ENCODE measurements at places on chromosomes 3 and 15.

DNA sequence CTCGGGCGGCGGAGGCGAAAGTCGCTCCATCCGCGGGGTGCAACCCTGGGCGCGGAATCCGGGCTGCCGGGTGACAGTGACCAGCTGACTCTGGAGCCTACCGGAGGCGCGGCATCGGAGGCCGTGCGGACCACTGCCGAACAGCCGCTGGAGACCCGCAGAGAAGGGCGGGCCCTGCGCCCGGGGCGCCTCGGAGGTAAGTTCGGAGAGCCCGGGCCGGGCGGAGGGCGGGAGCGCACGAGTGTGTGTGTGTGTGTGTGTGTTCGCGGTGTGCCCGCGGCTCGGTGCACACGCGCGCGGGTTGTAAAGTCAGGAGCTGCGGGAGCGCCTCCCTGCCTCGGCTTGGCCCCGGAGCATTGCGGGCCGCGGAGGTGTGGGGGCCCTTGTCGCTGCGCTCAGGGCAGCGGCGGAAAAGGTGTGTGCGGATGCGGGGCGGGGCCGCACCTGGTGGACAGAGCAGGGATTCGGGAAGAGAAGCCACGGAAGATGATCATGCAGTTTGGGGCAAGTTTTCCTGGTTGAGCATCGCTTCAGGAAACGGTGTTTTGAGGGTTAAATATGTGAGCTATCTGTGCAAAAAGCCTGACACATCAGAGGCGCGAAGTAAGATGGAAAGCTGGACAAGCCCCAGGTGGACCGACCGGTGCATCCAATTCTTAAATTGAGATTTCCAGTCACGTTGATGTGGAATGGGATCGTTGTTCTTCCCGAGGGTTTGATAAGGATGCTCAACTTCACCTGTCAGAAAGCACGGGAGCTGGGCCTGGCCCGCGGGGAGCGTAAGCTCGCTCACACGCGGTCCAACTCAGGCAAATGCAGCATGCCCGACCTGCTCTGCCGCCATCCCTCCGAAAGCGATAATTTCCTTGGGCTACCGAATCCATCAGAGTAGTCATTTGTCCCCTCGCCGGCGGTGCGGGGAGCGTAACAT, 474 bp downstream of the MINAR1 start:
- DNase-seq, result no peak

- DNase-seq, result no peak
These were observed 552.6 kb upstream of the GOLIM4 start for GRCh38 chr3:168648321-168648720.

GRCh38 chr3:11803977-11804892, 42.5 kb downstream of the TAMM41 start:
- no peak for DNase-seq

DNA sequence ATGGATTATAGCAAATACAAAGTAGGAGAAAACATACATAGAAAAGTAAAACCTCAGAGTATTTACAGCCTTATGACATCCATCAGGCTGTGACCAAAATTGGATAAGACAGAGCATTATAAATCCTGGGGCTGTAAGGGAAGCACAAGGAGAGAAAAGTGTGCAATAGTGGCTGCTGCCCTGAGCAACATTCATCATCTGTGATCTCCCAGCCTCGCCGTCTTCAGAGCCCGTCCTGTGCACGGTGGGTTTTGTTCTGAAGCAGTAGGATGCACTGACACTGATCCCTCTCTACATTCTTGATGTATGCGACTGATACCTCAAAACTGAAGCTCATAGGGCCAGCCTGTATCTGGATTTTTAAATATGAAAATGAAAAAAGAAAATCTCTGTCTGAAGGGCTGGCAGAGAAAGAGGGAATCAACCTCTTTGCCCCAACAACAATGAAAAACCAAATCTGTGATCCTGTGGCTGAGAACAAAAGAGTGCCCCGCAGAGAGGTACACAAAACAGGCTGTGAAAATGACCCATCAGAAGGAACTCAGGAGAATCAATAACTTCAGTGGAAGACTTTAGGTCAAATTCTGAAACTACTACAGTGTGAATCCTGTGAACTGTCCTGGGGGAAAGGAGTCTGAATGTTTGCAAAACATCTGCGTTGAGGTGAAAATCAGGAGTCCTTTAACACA, 8.2 kb upstream of the RTP4 start:
- no peak for DNase-seq

DNA sequence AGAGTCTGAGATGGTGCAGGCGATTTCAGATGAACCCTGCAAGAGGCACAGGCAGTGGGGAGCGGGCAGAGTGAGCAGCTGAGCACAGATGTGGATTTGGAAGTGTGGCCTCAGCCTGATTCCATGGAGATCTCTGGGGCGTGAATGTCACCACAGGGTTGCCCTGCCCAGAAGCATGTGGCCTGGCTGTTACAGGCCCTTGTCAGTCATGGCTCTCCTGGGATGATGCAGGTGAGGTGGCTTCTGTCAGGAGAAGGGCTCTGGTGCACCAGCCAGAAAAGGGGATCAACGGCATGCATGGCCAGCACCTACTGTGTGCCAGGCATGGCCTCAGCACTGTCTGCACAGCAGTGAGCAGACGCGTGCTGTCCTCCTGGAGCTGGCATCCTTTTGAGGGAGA, 11.9 kb downstream of the HDAC11 start:
- DNase-seq, result no peak

- DNase-seq, result no peak
These were observed 3.2 kb upstream of the RPL14 start for GRCh38 chr3:40453933-40454332.

DNA sequence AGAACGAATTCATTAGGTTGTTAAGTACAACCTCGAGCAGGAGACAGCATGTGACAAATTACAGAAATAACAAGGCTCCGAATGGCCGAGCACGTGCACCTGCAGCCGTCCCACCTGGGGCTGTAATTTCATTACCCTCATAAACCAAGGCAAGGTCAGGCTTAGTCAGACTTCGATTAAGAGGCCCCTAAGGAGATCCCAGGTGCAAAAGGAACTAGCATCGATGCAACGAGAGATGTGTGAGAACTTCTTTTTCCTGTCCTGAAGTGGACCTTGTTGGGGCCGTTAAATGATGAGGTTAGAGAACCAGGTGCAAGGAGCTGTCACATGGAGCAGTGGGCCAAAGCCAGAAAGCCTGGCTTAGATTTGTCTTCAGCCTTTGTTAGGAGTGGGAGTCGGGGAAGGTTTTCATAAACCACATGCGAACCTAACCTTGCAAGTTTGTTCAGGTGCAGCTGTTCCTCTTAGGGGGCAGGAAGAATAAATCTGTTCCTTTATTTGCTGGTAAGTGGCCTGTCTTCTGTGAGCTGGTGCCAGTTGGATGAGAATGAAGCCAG, 559.9 kb upstream of the MCTP2 start:
- DNase-seq, result no peak

GRCh38 chr15:40471808-40472150, 995 bp downstream of the CHST14 start:
- no peak for DNase-seq

- DNase-seq, result no peak
These were observed 307.7 kb downstream of the RPLP1 start for GRCh38 chr15:69760258-69760845.
